CMK (cell line): ENCODE measurements at places on chromosomes 4 and X.

DNA sequence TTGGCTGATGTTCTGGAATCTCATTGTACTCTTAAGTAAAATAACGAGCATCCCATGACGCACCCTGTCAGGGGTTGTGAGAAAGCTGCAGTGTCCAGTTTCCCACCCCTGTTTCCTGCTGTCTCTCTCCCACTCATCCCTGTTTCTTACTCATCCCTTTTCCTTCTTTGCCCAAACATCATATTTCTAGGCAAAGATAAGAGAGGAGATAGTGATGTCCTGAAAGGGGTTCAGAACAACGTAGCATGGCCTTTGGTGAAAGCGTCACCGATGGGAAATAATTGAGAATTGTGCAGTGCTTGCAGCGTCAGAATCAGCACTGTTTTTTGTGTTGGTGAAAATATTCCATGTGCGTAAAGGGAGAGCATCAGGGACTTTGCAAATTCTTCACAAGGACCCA is 23.5 kb upstream of the TMEM165 start:
- DNase-seq, result no peak

- no peak for DNase-seq
These were observed 65.3 kb downstream of the PDLIM5 start for GRCh38 chr4:94516999-94517398.

DNA sequence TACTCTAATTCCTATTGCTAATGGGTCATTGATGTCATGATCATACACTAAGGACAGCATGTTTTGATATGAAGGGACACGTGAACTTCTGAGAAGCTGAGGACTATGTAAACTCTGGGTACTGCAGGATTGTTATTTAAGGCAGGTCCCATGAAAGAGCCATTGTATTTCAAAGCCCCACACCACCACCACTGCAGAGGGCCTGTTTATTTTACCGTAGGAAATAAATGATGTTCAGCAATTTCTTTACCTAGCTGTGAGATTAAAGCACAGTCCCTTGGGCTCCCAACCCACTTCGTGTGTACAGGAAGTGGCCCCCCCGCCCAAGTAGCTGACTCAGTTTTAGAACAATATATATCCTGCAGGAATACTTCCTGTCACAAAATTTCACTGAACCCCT is 89.8 kb upstream of the ACSL4 start:
- DNase-seq, result no peak

- DNase-seq, result no peak
These were observed 620.9 kb downstream of the TLL1 start for GRCh38 chr4:166493924-166494345.

- no peak for DNase-seq
These were observed 300.8 kb downstream of the PCDH7 start for GRCh38 chr4:31021008-31021407.

DNA sequence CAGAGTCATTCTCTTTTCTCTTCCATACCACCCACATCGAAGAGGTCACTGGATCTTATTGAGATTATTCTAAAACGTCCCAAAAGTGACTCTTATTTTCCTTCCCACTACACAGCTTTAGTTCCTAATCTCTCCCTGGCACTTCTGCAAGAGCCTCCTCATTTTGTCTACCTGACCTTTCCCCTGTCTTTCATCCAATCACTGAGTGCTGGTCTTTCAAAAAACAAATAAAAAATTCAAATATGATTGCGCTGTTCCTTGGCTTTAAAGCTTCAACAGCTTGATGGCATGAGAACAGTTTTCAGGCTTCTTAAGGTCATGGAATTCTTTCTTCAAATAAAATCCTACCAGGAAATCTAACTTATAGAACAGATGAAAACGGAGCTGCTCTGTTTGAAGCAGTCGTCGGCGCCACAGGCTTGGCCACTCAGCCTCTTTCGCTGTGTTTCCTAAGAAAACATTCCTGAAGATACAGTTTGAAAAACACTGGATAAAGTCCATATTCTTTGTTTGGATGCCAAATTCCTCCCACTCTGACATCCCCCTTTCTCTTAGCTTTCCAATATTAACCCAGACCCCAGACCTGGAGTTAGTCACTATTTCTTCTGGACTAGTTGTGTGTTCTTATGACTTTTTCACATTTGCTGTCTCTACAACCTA is 12.5 kb downstream of the SYTL5 start:
- DNase-seq, result no peak

DNA sequence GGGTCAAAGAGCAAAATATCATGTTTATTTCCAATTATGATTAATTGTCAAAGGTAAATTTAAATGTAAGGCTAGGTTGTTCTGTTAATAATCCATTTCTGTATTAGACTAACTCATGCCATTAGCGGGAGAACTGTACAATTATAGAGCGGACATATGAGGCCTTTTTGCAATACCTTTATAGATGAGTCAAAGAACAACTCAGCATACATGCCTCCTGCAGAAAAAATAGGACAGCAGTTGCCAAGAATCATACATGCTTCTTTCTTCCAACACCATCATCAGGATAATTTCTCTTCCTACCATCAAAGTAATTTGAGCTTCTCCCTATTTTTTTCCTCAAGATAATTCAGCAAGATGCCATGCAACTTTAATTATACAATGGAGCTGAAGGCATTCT is 917.8 kb downstream of the ADGRL3 start:
- no peak for DNase-seq

- no peak for DNase-seq
These were observed 37.2 kb upstream of the FAM9B start for GRCh38 chrX:9071031-9071650.

- no peak for DNase-seq
These were observed 1.2 kb upstream of the HSD17B11 start for GRCh38 chr4:87392183-87392582.

DNA sequence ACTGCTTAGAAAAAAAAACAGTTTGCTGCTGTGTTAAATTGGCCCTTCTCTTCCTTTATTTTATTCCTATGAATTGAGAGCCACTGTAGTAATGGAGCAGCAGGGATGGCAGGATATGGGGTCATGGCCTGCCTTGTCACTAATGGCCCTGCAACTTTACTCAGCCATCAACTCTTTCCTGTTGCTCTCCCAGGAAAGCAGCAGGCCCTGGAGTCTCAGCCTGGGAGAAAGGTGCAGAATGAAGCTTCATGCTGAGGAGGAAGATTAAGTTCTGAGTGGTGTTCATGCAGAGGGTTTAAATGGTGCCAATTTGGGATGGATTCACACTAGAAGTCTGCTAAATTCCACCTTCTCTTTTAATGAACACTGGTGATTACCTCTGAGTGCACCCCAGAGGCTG is 285.6 kb downstream of the GPAT3 start:
- no peak for DNase-seq

DNA sequence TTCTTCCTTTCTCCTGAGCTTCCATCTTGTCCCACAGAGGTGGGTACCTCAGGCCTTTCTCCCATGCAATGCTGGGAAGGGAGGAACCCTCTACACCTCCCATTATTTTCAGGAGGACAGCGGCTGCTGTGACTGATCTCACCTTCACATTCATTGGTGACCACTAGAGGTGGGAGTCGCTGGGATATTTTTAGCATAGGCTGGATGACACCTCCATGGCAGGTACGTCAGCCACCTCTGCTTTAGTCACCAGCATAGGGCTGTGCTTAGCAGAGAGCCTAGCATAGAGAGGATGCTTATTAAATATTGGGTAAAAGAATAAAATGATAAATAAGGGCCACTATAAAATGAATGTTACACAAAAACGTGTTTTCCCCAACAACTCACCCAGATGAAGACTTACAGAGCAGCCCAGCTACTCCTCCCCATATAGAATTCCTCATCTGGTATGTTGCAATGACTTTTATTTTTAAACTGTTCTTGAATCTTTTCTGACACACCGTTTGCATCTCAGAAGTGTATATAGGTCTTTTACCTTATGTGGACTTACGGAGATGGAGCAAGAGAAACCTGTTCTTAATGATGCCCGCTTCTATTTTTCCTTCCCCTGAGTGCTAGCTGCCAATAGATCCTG is 60.9 kb upstream of the SORBS2 start:
- no peak for DNase-seq

GRCh38 chr4:186832906-186833305 is 109.2 kb upstream of the FAT1 start:
- DNase-seq, result no peak

DNA sequence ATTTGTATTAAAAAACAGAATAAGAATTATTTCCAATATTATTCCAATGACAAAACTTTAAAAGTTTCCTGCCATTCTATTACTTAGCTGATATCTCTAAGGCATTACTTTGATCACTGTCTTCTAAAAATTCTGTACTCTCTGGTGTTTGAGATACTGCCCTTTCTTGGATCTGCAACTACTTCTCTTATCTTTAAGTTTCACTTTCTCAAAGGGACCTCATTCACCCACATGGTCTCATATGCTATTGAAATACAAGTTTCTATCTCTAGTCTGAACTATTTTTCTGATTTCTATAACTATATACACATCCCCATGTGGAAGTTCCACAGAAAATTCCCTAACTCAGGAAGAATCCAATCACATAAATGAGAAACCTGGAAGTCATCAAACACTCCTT is 22.2 kb downstream of the TMPRSS11E start:
- no peak for DNase-seq

GRCh38 chr4:43224559-43224958 is 332.0 kb downstream of the GRXCR1 start:
- DNase-seq, result peak; percentile 17
